ENCODE measurements at places on chromosomes 11 and 22. TPM values are rescaled to one million over a fixed set of nuclear protein-coding genes. Genes with fewer than 3 reads are reported as not detected.

DNA sequence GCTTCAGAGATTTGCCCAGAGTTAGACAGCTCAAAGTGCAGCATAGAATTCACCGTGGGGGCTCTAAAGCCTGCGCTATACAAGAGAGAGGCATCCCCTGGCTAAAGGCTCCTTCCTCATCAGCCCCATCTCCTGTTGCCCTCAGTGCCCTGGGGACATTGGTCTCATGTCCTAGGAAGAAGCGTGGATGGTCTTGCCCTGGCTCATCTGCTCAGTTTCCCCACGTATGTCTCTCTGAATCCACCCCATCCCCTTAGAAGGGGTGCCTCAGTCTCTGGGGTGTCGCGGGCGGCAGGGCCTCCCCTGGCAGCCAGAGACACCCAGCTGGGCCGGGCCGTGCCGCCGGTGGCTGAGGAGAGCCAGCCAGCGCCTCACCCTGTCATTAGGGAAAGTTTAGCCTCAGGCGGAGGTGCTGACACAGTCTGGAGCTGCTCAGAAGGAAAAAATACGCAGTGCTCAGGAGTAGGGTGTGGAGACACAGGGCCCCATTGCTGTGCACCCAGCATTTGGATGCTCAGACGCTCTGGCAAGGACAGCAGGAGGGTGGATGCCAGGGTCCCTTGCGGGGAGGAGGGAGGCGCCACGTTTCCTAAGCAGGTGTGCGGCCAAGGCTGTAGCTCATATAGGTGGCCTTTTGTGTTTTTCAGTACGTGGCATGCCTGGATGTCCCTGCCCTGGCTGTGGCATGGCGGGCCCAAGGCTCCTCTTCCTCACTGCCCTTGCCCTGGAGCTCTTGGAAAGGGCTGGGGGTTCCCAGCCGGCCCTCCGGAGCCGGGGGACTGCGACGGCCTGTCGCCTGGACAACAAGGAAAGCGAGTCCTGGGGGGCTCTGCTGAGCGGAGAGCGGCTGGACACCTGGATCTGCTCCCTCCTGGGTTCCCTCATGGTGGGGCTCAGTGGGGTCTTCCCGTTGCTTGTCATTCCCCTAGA is 1.3 kb downstream of the SLC39A13 start:
- no peak for DNase-seq

DNA sequence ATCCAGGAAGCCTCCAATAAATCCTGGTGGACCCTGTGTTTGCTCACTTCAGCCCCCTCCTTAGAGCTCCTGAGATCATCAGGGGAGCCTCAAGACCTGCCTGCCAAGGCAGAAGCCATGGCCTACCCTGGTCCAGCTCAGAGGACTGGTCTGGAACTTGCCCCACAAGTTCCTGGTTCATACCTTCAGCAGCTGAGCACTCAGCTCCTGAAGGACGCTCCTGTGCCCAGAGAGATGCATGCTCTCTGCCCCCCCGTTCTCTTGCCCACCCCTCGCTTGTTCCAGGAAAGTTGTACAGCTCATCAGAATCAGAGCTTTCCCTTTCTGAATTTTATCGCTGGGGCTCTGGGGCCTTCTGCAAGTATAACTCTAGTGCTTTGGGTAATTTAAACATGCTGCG is 210.5 kb upstream of the ISX start:
- no peak for DNase-seq

DNA sequence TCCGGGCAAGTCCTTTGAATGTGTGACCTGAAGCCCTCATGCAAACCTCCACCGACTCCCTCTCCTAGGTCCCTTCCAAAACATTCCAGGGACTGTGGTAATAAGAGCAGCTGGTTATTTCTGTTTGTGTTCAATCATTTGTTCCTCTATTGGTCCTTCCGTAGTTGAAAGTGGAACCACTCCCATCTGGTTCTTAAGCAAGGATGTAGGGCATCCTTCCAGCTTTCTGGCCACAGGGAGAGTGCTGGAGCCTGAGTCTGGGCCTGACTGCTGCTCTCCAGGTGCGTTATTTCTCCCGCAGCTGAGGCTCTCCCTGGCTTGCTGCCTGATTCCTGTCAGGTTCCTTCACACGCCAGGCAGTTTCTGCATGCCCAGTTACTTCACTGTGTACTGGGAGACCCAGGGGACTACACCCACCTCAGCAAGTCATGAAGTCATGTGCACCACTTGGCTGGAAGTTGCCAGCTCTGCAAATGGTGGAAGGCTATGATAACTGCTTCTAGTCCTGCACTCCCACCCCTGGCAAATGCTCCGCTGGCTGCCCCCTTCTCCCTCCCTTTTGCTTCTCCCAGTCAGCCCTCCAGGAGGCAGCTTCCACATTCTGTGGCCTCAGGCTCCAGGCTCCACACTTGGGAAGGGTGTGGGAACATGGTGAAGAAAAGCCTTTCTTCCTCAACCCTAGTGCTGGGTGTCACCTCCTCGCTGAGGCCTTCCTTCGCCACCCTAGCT is 4.0 kb upstream of the ALX4 start:
- no peak for DNase-seq

- DNase-seq = peak; percentile 12
Measured at GRCh38 chr11:44638032-44638431, 72.6 kb downstream of the CD82 start.

DNA sequence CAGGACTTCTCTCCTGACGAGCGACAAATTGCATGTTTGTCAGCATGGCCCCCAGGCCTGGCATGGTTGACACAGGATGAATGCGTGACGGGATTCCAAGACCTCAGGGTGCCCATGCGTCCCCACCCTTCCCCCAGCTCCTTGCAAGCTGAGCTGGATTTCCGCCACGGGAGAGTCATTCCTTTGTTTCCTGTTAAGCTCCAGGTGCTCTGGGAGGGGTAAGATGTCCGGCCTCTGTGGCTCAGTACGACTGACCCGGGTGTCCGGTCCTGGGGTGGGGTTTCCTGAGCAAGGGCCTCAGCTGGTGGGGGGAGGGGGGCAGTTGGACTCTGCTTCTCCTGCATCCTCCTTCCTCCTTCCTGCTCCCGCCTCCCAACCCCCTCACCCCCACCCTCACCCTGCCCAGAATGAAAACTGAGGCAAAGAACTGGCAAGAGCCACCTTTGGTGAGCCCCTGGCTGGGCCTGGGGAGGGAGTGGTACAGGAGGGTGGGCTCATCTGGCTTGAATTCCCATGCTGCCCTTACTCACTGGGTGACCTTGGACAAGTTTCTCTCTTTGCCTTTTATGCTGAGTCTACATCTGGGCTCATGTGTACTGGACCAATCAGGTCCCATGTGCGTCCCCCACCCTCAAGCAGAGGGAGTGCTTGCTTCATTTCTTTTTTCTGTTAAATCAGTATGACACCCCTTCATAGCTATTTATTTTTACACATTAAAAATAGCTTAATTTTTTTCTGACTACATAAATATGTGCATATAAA is 2.5 kb downstream of the CDC42EP2 start:
- peak; percentile 63 for DNase-seq

- no peak for DNase-seq
Measured at GRCh38 chr11:112499153-112499880, 238.7 kb upstream of the PLET1 start.

Gene ANKK1
- 2.1 TPM for total RNA-seq

DNA sequence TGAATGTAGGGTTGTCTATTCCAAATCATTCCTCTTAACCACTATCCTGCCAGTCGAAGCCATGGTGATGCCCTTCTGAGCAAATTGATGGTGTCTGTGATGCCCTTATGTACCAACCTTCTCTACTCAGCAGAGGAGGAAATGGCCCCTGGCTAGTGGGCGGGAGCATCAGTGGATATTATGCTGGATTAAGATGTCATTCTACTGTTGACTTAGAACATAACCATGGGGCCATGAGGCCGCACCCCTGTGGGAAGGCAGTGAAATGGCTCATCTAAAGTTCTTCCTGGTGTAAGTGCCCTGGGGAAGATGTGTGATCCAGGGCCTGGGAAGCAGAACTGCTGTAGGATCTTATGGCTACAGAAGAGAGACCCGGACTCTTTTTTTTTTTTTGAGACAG is 20.7 kb upstream of the P2RY2 start:
- DNase-seq = no peak

Data from testis (tissue), 5 donors.